ENCODE measurements at places on chromosomes 12 and 14.

DNA sequence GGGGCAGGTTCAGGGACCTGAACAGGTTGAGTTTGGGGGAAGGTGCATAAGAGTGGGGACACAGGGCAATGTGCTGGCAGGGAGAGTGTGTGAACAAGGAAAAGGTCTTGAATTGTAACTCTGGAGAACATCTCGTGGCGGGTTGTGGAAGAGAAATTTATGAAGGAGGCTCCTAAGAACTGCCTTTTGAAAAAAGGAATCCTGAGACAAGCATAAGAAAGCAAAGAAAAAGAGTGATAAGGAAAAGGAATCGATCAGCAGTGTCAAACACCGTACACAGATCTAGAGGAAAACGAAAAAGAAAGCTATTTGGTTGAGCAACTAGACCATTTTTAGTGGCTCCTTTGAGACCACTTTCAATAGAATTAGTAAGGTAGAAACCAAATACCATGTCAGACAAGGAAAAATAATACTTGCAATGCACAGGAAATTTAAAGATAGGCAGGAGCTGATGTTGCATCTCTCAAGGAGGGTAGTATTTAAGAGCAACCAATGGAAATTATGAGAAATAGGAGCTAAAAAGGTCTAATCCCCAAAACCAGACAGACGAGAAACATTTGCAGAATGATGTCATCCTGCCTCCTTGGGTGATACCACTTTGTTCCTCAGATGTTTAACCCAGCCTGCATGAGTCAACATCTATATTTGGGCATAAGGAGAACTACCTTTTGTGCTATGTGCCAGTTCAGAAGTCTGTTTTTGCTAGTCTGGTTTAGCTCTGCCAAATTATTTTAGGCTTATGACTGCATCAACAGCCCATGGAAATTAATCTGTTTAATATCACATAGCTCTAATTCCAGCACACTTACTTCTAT lies 64.5 kb upstream of the STK38L start:
- DNase-seq: peak; percentile 54

- no peak for DNase-seq
Observed at GRCh38 chr14:31261859-31262731, 54.5 kb upstream of the HECTD1 start.

GRCh38 chr14:69101331-69101826 lies 51.5 kb downstream of the DCAF5 start:
- DNase-seq: peak; percentile 13

- peak; percentile 89 for DNase-seq
Observed at GRCh38 chr12:13100882-13101769, 2.3 kb downstream of the GSG1 start.

DNA sequence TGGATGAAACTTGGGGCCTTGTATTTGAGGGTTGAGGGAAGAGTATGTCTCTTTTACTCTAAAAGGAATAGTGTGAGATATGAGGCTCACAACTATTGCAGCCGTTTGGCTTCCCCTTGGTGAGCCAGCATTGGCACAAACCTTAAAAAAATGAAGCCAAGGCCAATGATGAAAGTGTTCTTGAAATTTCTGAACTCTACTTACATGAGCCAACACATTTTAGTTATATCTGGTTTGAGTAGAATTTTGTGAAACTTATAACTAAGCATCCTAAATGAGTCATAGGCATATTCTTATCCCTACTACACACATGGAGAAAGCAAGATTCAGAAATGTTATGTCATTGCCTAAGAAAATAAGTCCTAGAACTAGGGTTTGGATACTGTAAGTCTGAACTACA lies 55.3 kb upstream of the ACSS3 start:
- DNase-seq: no peak

DNA sequence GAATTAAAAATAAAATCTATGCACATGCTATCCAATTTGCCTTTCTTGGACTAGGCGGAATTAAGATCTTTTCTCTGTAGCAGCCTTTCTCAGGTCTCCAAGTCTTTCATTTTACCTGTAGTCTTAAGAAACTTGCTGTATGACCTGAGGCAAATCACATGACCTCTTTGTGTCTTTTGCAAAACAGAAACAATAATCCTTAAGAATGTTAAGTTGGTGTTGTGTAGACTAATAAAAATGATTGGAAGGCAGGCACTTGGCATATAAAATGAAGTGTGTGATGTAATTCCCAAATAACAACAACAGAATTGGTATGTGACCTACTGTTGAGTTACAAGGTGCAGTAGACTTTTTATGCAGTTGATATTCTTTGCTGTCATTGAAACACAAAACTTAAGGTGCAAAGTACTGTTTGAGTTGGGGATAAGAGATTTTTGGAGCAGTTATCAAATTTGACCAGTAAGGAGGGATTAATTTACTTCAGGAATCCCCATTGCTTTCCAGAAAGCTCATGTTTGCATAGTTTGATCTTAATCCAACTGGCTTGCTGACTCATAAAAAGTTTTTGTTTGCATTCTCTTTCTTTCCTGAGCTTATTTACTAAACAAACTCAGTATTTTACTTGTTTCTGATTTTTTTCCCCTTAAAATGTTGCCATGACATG lies 51.4 kb downstream of the SUSD6 start:
- no peak for DNase-seq

DNA sequence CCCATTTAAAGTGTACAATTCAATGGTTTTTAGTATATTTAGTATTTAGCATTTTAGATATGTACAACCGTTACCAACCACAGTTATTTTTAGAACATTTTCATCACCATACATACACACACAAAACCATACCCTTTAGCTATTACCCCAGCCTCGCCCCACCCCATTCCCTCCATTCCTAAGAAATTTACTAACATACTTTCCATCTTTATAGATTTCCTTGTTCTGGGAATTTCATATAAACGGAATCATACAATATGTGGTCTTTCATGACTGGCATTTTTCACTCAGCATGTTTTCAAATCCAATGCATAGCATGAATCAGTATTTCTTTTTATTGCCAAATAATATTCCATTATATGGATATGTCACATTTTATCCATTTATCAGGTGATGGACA lies 101.5 kb downstream of the TAOK3 start:
- DNase-seq: no peak

GRCh38 chr12:12022306-12022936 lies 48.3 kb upstream of the BCL2L14 start:
- DNase-seq: no peak

Data from stimulated activated CD4-positive, alpha-beta T cell treated with anti-CD3 and anti-CD28 coated beads, Interleukin-4, amount 100 ng/mL, for 24 hours (primary cell).